ENCODE measurements at places on chromosomes 6 and 20.

DNA sequence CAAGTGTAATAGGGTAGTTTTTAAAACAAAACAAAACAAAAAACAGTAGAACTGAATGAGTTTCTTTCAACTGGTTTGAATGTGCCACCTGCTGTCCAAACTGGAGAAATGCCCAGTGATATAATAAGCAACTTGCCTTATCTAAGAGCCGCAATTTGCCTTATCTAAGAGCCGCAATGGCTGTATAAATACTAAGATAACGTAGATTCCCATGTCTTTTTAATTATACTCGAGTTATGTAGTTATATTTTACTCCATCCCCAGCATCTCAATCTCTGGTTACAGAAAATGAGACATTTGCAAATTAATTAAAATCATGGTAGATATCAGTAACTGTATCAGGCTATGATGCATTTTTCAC is 67.2 kb downstream of the RPP40 start:
- DNase-seq = peak; percentile 37

- DNase-seq = no peak
Measured at GRCh38 chr20:49845060-49845459, 32.4 kb downstream of the SLC9A8 start.

GRCh38 chr6:37988696-37989095 is 169.2 kb downstream of the ZFAND3 start:
- no peak for DNase-seq

GRCh38 chr20:1240549-1240948 is 14.7 kb downstream of the RAD21L1 start:
- no peak for DNase-seq

GRCh38 chr20:4026093-4026601 is 10.8 kb upstream of the RNF24 start:
- no peak for DNase-seq

DNA sequence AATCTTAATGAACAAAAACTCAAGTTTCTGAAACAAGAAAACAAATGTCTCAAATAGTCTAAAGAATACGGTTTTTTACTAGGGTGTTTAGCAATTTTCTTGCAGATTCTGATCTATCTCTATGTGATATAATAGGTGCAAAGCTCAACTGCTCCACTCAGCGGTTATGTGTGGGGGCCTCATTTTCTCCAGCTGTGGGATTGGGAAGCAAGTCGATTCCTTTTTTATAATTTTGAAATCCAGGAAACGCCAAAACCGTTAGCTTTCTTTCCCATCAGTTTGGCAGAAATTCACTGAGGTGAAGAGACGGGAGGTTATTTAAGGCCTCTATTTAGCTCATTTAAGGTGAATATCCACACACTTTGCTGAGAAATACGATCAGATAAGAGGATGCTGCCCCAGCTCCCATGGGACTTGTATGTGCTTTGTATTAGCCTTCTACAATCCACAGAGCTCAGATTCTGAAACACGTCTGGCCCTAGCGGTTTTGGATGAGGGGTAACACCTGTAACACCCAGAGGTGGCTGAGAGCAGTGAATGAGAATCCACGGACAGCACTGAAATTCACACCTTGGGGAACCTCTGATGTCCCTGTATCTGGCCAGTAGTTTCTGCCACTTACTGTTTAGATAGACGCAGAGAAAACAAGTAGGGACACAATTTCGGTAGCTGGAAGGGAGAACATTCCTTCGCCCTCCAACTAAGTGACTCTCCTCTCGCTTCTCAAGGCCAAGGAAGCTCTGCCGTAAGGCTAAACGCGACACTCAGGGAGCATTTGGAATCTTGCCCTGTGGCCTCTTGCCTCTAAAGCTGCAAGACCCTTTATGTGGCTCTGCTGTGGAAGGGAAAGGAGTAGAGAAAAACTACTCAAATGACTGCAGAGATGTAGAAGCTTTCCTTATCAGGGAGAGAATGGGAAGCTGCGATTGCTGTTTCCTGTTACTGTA is 6.5 kb upstream of the BCAS4 start:
- DNase-seq = no peak

- no peak for DNase-seq
Measured at GRCh38 chr6:107458672-107459282, 587 bp downstream of the PDSS2 start.

- DNase-seq = peak; percentile 31
Measured at GRCh38 chr20:9068841-9069663, at the start of gene PLCB4. Gene PLCB4, plus strand, starts transcription at chr20:9069087. Its CDS starts 238,728 bp downstream, at chr20:9307815.

- DNase-seq = no peak
Measured at GRCh38 chr20:56606174-56606945, 22.7 kb upstream of the TFAP2C start.

- DNase-seq = no peak
Measured at GRCh38 chr20:45115386-45115774, 406 bp upstream of the WFDC5 start.

DNA sequence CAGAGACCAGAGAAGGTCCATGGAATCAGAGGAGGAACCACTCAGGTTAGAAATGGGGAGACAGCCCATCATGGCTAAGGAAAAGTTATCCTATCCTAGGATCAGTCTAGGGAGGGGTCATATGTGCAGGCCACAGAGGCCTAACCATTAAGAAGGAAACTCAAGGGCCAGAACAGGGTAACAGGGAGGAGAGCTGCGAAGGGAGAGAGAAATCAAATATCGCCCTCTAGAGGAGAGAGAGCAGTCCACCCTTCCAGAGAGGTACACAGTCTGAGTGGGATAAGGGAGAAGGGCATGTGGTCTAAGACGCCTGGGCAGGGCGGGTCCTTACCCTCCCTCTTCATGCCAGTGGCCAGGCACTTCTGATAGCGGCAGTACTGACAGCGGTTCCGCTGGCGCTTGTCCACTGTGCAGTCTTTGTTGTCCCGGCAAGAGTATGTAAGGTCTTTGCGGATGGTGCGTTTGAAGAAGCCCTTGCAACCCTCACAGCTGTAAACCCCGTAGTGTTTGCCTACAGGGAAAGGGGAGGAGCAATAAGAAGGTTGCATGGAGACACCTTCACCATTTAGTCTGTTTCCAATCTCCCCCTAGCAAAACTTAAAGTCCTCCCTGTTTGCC is 2.9 kb downstream of the RXRB start:
- peak; percentile 57 for DNase-seq

DNA sequence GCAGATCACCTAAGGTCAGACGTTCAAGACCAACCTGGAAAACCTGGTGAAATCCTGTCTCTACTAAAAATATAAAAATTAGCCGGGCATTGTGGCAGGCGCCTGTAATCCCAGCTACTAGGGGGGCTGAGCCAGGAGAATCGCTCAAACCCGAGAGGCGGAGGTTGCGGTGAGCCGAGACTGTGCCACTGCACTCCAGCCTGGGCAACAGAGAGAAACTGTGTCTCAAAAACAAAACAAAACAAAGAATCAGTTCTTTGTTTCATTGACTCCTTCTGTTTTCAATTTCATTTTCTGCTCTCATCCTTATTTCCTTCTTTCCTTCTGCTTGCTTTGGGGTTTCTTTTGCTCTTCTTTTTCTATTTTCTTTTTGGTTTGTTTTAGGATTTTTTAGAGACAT is 8.9 kb upstream of the TMEM14C start:
- no peak for DNase-seq

DNA sequence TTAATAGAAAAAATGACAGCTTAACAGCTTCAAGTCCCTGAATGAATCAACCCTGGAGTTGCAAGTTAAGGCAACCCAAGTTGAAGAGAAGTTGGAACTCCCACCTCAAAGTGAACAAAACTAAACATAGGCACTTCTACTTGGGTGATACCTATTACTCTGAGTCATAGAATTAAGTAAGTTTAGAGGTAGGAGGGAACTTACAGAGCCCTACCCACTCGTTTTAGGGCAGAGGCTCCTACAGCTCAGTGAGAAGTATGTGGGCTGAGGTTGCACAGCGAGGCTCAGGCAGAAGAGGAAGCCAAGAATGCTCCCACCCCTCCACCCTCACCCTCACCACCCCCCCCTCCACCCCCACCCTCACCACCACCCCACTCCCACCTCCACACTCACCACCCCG is 42.2 kb downstream of the NFATC2 start:
- no peak for DNase-seq

DNA sequence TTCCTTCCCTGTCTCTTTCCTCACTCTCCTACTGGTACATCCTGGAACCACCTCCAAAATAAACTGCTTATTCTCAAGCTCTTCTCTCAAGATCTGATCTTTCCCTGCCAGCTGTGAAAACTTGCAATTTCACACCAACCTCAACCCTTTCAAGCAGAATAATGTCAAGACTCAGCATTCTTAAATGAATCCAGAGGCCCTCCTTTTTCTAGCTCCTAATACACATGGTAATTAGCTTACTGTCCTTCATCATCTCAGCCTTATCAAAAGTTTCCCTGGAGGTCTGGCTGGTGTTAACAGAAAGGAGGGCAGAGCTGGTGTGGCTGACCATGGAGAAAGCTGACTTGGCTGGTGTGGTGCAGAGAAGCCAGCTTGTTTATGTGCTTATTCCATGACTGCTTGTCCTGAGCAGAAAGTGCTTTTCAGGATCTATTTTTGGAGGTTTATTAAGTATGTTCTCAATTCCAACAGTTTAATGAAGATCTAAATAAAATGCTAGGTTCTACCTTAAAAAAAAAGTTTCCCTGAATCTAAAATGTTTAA is 50.5 kb downstream of the CFAP61 start:
- no peak for DNase-seq

- DNase-seq = no peak
Measured at GRCh38 chr20:53513168-53513488, 80.5 kb downstream of the ZNF217 start.

- DNase-seq = no peak
Measured at GRCh38 chr6:97095311-97095850, 170.9 kb downstream of the KLHL32 start.

- no peak for DNase-seq
Measured at GRCh38 chr6:31538805-31539400, 2.9 kb downstream of the DDX39B start.

- no peak for DNase-seq
Measured at GRCh38 chr6:3957321-3957720, 108.1 kb downstream of the FAM50B start.

- no peak for DNase-seq
Measured at GRCh38 chr6:33693186-33694105, 18.1 kb downstream of the UQCC2 start.

DNA sequence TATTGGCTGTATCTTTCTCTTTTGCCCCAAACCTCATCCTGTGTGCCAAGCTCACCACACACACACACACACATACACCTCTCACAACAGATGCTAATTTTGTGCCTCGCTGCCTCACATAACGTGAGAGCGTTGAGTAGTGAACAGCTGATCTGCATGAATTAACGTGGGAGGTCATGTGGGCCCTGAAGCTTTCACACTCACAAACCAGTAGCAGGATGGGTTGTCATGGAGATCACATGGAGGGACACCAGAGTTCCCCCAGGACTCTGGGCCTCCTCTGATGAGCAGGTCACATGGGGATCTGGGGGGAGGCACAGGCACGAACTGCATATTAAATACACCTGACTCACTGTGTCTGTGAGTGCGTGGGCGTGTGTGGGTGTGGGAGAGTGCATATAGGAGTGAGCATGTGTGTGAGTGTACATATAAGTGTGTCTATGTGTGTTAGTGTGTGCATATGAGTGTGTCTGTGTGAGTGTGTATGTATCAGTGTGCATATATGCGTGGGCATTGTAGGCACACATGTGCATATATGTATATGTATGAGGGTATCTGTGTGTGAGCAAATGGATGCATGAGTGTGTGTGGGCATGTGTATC is 62.7 kb upstream of the SULF2 start:
- no peak for DNase-seq

- no peak for DNase-seq
Measured at GRCh38 chr20:35490736-35491181, 35.4 kb downstream of the CEP250 start.

DNA sequence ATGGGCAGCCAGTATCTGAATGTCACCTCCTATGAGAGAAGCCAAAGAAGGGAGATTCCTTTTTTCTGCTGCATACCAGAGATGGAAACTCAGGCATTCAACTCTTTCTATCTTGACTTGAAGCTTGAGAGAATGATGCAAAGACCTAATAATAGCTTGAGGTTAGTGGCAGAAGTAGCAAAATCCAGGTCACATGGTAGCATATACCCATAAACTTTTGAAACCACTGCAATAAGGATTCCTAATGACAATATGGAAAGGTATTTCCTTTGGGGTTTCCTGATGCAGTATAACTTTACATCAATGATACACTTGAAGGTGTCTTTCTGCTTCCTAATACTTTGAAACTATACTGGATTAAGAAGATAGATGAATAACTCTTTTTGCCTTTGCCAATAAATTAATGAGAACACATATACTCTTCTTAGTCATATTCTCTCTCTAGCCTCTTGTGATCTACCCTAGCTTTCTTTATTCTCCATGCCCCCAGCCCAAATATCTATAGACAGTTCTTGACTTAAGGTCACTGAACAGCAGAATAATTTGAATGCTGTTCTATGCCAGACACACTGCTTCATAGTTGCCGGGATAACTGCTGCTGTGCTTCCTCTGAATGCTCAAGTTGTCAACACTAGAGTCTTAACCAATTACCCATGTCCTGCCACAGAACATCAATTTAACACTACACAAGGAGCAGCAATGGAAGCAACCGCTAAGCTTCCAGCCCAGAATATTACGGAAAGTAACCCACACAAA is 155.5 kb upstream of the SIM1 start:
- DNase-seq = no peak

DNA sequence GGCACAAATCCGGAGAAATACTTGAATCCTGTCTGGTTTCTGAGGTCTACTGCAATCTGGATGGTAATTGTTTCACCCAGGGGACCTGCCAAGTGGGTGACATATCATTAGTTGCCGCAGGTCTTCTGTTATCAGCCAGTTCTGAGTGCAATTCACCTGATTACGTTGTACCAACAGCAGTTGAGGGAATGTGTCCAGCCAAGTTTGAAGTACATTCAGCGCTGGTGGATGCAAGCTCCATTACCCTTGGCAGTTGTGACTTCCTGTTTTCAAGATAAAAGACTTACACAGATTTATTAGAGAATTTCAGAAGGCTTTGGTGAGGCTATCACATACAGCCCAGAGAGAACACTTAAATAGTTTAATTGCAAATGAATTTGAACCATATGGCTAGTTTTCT is 42.8 kb downstream of the FNDC1 start:
- no peak for DNase-seq

- DNase-seq = no peak
Measured at GRCh38 chr20:22974354-22974753, 60.8 kb upstream of the SSTR4 start.

DNA sequence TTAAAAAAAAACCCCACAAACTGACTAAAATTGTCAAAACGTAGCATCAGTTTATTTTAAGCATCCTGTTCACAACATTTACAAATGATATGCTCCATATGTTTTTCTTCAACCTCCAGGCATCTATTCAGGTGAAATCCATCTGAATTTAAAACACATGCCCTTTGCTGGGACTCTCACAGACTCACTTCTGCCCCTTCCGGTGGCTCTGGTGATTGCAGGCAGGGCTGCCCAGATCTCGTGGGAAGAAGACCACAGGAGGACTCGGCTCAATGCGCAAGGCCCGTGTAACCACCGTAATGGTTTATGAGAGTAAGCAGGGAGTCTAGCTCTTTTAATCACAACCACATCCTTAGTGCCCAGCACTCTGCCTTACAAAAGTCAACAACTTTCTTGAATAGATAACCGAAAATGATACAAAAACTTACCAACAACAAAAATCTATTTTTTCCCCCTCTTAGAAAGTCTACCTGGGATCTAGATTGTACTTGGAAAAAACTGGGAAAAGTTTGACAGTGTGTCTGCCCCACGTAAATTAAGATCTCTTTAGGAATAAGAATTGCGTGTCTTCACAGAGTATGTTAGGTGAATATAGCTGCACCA is 139.1 kb downstream of the KIF16B start:
- no peak for DNase-seq

Data from midbrain (tissue), 1 donor.